ENCODE measurements at places on chromosomes 16 and 17. TPM values are rescaled to one million over a fixed set of nuclear protein-coding genes. Genes with fewer than 3 reads are reported as not detected.

The OTOP3 gene
- total RNA-seq: not detected

The TUFM gene
- 140 TPM for total RNA-seq

The EPX gene
- not detected for total RNA-seq

The TSPOAP1 gene
- total RNA-seq: 107 TPM

The MMP2 gene
- not detected for total RNA-seq

The ENPP7 gene
- not detected for total RNA-seq

The PRR35 gene
- not detected for total RNA-seq

The C16orf89 gene
- not detected for total RNA-seq

The CCDC200 gene
- 1.1 TPM for total RNA-seq

The GPRC5C gene
- not detected for total RNA-seq

The SCNN1B gene
- total RNA-seq: not detected

The KLHL10 gene
- 0.16 TPM for total RNA-seq

The HOXB6 gene
- total RNA-seq: 0.37 TPM

The ACAP1 gene
- total RNA-seq: 527 TPM

The LHX1 gene
- total RNA-seq: 0.11 TPM

The SREBF1 gene
- 65.5 TPM for total RNA-seq

The KRT222 gene
- not detected for total RNA-seq

The ITPRIPL2 gene
- total RNA-seq: 6.9 TPM

The GAS2L2 gene
- total RNA-seq: not detected

The HBA1 gene
- not detected for total RNA-seq

The OSGIN1 gene
- 2.5 TPM for total RNA-seq

The PITPNM3 gene
- total RNA-seq: 1.4 TPM

The TBC1D26 gene
- not detected for total RNA-seq

The ARHGAP44 gene
- total RNA-seq: 0.48 TPM

The FBRS gene
- total RNA-seq: 92.6 TPM

The CACNG5 gene
- total RNA-seq: not detected

The OR1A1 gene
- total RNA-seq: not detected

Data from activated T-helper 17 cell treated with anti-CD3 and anti-CD28 coated beads, Interleukin-2, amount 50 U/mL, for 72 hours (primary cell).